Stimulated activated CD4-positive, alpha-beta T cell treated with anti-CD3 and anti-CD28 coated beads, Interleukin-12 subunit alpha, Interleukin-12 subunit beta, amount 100 ng/mL, for 4 hours (primary cell): ENCODE measurements at places on chromosomes 5 and 9.

GRCh38 chr5:94793816-94794198, 175.3 kb downstream of the SLF1 start:
- DNase-seq = no peak

GRCh38 chr5:69416699-69417098, 1.8 kb downstream of the MARVELD2 start:
- DNase-seq = no peak

- no peak for DNase-seq
These were observed 31.0 kb downstream of the CYSTM1 start for GRCh38 chr5:140205952-140206351.

GRCh38 chr5:137498301-137498735, 808 bp downstream of the SPOCK1 start:
- DNase-seq = no peak

DNA sequence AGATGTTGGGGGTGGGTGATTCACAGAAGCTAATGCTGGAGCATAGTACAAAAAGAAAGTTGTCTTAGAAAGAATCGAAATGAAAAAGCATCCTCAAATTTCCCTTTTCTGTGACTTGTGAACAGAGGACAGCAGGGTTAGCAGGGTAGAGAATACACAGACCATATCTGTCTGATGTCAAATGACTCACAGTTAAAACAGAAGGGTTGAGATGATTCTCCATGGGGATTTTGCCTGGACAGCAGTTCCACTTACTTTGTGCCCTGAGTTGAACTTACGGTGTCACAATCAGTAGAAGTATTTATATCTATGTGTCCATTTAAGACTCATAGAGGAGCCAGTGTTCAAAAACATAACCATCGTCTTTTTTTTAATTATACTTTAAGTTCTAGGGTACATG, 801.6 kb downstream of the KCTD16 start:
- DNase-seq = no peak

- DNase-seq = no peak
These were observed 12.0 kb upstream of the SLC34A1 start for GRCh38 chr5:177372034-177372896.

GRCh38 chr9:115689331-115689730, 464.3 kb upstream of the PAPPA start:
- DNase-seq = no peak

DNA sequence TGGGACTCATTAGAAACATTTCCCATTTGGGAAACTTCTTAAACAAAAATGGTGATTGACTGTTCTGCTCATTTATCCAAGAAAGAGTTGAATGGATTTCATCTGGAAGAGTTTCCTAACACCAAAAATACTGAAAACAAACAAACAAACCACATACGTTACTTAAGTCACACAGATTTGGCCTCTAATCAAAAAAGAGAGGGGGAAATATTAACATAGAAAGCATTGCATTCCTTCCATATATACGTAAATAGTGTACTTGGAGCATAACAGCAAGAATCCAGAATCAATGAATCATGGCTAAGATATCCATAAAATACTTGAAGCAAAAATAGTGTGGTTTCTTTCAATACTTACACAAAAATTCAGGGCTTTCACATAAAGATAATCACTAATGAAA, 189.8 kb upstream of the MAP3K1 start:
- DNase-seq = no peak

DNA sequence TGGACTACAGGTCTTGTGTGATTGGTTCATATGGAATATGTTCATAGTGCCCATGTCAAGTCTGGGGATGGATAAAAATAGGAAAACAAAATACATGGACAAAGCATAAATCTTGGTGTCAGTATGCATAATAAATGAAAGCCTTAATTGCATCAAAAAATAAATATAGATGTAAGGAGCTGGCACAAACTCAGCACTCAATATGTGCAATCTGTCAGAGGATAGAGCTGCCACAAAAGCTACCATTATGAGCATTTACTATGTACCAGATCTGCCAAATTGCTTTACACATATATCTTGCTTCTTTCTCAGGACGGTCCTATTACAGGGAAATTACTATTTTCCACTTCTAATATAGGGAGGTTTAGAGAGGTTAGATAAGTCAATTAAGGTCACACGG, 18.2 kb upstream of the TMED7 start:
- no peak for DNase-seq

GRCh38 chr9:92406477-92406876, 2.1 kb upstream of the OGN start:
- DNase-seq = peak; percentile 1

DNA sequence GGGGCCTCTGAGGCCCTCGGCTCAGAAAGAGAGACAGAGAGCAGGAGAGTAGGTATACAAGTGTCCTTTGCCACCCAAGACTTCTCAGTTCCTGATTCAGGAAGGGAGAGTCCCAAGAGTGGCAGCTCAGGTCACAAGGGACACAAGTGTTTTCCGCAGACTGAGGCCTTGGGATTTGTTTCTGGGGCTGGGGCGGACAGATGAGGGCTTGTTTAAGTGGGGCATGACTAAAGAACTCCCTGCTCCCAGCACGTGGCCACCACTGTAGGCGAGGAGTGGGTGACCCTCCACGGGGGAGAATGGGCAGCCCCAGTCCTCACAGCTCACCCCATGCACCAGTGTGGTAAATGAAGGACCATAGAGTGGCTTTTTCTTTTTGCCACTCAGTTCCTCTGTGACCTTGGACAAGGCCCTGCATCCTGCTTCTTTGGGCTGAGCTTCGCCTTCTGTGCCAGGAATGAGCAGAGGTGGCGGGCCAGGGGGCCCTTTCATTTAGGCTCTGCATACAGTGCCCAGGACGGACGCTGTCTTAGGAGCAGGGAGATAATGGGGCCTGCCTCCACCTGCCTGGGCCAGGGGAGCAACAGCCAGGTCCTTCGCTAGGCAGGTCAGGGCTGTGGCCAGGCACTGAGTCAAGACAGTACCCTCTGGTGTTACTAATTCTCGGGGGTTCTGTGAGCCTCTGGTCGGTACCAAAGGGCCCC, 50.8 kb downstream of the AMBP start:
- DNase-seq = no peak

DNA sequence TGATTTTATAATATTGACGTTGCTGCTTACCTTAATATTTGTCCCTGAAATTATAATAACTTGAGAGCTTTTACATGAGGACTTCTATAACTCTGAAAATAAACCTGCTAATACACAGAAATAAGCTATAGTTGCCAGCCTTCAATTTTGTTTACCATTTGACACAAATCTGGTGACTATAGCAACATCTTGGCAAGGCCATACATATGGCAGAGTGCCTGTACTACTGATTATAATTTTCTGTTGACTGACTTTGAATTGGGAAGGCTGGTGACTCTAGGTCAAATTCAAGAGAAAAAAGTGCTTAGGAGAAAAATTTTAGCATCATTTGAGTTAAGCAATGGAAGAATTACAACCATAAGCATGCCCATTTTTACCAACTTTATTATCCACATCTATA, 581.4 kb upstream of the PTPRD start:
- DNase-seq = no peak

- no peak for DNase-seq
These were observed 327.6 kb downstream of the KDM4C start for GRCh38 chr9:7085357-7085756.

DNA sequence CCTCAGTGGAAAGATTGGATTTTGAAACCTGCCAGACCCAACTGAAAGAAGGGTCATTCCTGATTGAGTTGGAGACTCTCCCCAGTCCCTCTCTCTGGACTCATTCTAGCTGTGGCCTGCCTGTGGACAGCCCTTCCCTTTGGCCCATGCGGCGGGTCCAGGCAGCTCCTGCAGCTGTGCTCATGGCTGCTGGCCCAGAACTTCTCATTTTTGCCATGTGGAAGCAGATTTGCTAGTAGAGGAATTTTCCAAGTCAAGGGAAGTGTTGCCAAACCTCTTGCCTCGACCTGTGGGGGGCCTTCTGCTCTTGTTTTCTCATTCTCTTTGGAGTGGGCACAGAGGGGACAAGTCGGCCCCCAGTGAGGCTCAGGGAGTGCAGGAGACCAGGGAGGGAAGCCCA, 89.2 kb downstream of the ANKRD33B start:
- DNase-seq = no peak

- DNase-seq = no peak
These were observed 2.0 kb downstream of the IL31RA start for GRCh38 chr5:55853041-55853670.

- DNase-seq = no peak
These were observed 12.3 kb upstream of the SPOUT1 start for GRCh38 chr9:128841694-128842492.

DNA sequence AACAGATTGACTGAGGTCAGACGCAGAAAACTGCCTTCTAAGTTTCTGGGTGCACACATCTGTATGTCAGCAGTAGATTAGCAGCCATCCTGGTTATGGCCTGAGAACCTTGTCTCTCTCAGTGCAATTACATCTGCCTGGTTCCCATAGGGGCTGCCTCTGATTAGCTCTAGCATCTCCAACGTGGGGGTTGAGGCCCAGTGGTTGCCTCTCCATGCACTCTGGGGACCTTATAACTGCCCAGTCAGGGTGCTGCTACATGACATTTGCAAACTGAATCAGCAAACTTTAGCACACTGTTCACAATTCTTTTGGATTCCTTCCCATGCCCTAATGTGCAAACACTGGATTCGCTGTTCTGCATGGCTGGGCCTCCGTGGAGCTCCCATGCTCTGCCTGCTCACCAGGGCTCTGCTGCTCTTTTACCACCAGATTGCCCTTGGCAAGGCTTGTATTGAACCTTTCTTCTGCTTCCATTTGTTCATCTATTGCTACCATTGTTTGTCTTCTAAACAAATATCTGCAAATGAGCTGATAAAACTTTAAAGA, 36.2 kb downstream of the SNX18 start:
- DNase-seq = no peak

DNA sequence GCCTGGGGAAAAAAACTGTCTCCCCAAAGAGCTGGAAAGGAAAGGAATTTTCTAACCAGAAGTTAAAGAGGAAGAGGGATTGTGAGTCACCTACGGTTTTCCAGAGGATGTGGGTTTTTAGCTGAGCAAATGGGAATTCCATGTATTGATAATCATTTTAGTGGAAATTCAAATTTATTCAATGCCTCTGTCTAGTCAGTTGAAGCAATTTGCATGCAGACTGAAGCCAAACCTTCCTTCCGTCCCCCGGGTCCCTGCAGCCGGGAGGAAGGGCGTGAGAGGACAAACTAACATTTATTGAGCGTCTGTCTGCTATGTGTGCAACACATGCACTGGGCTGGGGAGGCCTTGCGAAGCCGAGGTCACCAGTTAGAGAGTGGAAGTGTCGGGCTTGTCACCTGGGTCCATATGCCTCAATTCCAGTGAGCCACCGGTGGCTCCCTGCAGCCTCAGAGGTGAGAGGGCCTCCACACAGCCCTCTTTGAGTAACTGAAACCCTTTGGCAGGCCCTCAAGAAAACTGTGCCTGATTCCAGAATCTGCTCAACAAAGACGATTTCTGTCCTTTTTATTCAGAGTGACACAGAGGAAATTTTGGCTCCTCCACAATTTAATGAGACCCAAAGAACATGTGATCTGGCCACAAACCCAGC, 70.3 kb downstream of the COL27A1 start:
- DNase-seq = no peak

- DNase-seq = no peak
These were observed 203.6 kb downstream of the EDIL3 start for GRCh38 chr5:84181093-84181492.
